ENCODE measurements at places on chromosomes 6 and 20. TPM values are rescaled to one million over a fixed set of nuclear protein-coding genes. Genes with fewer than 3 reads are reported as not detected.

TUBB1 gene
- not detected for total RNA-seq

DNA sequence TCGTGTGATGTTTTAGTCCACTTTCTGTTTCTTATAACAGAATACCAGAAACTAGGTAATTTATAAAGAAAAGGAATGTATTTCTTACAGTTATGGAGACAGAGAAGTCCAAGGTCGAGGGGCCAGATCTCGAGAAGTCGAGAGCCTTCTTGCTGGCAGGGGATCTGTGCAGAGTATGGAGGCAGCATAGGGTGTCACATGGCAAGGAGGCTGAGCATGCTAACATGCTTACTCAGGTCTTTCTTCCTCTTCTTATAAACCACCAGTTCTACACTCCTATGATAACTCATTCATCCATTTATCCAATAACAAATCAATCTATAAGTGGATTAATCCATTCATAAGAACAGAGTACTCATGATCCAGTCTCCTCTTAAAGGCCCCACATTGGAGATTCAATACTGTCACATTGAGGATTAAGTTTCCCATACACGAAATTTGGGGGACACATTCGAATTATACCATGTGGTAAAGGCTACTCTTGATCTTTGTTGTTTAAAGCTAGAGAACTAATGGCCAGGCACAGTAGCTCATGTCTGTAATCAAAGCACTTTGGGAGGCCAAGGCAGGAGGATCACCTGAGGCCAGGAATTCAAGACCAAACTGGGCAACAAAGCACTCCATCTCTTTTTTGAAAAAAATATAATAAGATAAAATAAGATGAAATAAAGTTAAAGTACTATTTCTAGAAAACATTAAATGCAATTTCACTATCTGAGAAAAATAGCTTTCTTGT lies 2.1 kb downstream of the GOPC start:
- DNase-seq = no peak
- H3K36me3 ChIP-seq = no peaks in the 10 kb centered on the region
- peaks cover 19% of the 10 kb centered on the region for H3K4me1 ChIP-seq
- no peaks in the 10 kb centered on the region for H3K27me3 ChIP-seq
- no peak overlapping the region for H3K27ac ChIP-seq

DNA sequence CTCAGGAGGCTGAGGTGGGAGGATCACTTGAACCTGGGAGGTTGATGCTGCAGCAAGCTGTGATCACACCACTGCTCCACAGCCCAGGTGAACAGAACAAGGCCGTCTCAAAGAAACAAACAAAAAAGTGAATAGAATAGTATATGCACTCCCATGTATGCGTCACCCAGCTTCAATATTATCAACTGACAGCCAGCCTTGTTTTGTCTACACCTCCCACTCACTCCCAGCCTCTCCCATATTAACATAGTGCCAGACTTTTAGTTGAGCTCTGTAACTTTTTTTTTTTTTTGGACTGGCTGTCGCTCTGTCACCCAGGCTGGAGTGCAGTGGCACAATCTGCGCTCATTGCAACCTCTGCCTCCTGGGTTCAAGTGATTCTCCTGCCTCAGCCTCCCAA lies 18.1 kb upstream of the ILRUN start:
- no peaks in the 10 kb centered on the region for H3K27me3 ChIP-seq
- no peak for DNase-seq
- H3K36me3 ChIP-seq = no peaks in the 10 kb centered on the region
- no peak overlapping the region for H3K4me3 ChIP-seq

GRCh38 chr6:20447581-20448132 lies 46.0 kb downstream of the E2F3 start:
- no peak for DNase-seq
- H3K27me3 ChIP-seq = no peaks in the 10 kb centered on the region
- H3K36me3 ChIP-seq = no peaks in the 10 kb centered on the region
- H3K4me3 ChIP-seq = no peak overlapping the region

SLC35D3 gene
- total RNA-seq = not detected

DNA sequence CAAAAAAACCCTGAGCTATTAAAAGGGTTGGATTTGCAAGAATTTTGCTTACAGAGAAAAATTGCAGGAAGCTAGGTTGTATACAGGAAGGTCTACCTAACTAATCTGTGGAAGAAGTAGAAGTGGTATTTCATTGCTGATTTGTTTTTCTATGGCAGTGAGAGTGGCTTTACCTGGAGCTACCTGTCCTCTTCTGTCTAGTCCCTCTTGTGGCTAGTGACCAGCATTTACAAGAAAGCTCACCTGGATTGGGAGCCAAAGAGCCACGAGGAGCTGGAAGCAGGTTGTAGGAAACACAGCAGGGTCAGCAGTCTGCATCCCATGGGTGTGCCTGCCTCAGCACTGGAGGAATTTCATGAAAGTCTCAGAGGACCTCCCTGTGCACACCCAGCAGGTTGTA lies 120.3 kb upstream of the RALGAPA2 start:
- H3K27me3 ChIP-seq = peaks cover 21% of the 10 kb centered on the region
- no peaks in the 10 kb centered on the region for H3K4me1 ChIP-seq
- H3K4me3 ChIP-seq = no peak overlapping the region
- no peaks in the 10 kb centered on the region for H3K36me3 ChIP-seq
- no peak for DNase-seq

- H3K27me3 ChIP-seq = no peaks in the 10 kb centered on the region
- peaks cover 20% of the 10 kb centered on the region for H3K36me3 ChIP-seq
- DNase-seq = no peak
- H3K4me3 ChIP-seq = no peak overlapping the region
Observed at GRCh38 chr20:3909952-3910366, 20.8 kb downstream of the PANK2 start.

GRCh38 chr6:167020206-167020605 lies 21.0 kb downstream of the CEP43 start:
- DNase-seq = no peak
- H3K4me1 ChIP-seq = no peaks in the 10 kb centered on the region
- H3K4me3 ChIP-seq = no peak overlapping the region
- no peaks in the 10 kb centered on the region for H3K27me3 ChIP-seq
- no peak overlapping the region for H3K27ac ChIP-seq

GRCh38 chr6:44342489-44342888 lies at the start of gene SPATS1:
TSS of gene SPATS1 (plus strand) at chr6:44342650. CDS start at chr6:44343096, 446 bp downstream.
- H3K27ac ChIP-seq = no peak within 1 kb of the TSS
- no peak within 1 kb of the TSS for H3K4me3 ChIP-seq
- H3K27me3 ChIP-seq = peaks cover 55% of the 10 kb centered on the region

GRCh38 chr20:57158474-57158873 lies 108.0 kb downstream of the BMP7 start:
- H3K4me3 ChIP-seq = no peak overlapping the region
- no peak overlapping the region for H3K27ac ChIP-seq
- H3K27me3 ChIP-seq = no peaks in the 10 kb centered on the region
- no peaks in the 10 kb centered on the region for H3K4me1 ChIP-seq

DNA sequence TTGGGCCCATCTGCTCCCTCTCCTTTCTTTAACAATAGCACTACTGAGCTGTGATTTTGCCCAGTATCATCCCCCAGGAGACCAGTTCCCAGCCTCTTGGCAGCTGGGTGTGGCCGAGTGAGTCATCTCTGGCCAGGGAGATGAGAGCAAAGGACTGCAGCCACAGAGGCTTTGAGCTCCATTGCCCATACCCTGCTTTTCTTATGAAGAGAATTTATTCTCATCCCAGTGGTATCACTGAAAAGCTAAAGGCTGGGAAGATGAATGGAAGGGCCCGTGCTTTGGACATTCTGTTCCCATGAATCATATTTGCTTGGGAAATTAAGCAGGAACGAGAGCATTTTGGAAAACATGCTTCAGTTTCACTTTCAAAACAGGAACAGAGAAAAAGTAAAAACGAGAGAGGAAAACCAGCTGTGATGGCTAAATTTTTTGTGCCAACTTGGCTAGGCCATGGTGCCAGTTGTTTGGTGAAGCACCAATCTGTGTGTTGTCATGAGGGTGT lies 14.9 kb downstream of the CST3 start:
- H3K4me1 ChIP-seq = peaks cover 3% of the 10 kb centered on the region
- no peak overlapping the region for H3K4me3 ChIP-seq
- no peaks in the 10 kb centered on the region for H3K27me3 ChIP-seq
- H3K27ac ChIP-seq = peak overlapping the region; percentile 80
- peak; percentile 68 for DNase-seq

- H3K4me1 ChIP-seq = no peaks in the 10 kb centered on the region
- no peak for DNase-seq
- H3K27me3 ChIP-seq = peaks cover 42% of the 10 kb centered on the region
- H3K36me3 ChIP-seq = no peaks in the 10 kb centered on the region
Observed at GRCh38 chr6:136992113-136992512, 52.7 kb downstream of the IL20RA start.

GRCh38 chr20:62114894-62115293 lies 7.4 kb upstream of the LSM14B start:
- no peaks in the 10 kb centered on the region for H3K36me3 ChIP-seq
- H3K27me3 ChIP-seq = peaks cover 5% of the 10 kb centered on the region
- no peak overlapping the region for H3K4me3 ChIP-seq
- no peaks in the 10 kb centered on the region for H3K4me1 ChIP-seq
- H3K27ac ChIP-seq = no peak overlapping the region
- DNase-seq = no peak

GRCh38 chr6:684831-685636 lies 7.9 kb downstream of the EXOC2 start:
- no peaks in the 10 kb centered on the region for H3K27me3 ChIP-seq
- no peaks in the 10 kb centered on the region for H3K36me3 ChIP-seq
- DNase-seq = no peak
- peaks cover 43% of the 10 kb centered on the region for H3K4me1 ChIP-seq
- H3K4me3 ChIP-seq = no peak overlapping the region

VNN1 gene
- not detected for total RNA-seq

DNA sequence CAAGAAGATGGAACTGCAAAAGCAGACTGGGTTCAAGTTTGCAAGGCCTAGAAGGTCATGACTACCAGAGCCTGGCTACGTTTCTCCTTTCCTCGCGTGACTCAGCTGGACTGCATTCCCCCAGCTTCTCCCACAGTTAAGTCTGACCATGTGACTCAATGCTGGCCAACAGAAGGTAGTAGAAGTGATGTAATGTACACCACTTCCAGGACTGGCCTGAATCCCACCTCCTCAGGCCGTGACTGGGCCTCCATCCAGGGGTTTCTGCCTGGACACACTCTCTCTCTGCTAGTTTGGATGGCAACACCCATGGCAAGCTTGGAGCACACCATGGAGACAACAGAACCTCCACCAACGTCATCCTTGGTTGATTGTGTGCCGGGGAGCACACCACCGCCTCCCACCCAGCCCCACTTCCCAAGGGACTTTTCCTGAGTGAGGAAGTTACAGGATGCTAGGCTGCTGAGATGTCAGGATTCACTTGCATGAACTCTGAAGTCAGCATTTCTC lies 112.0 kb upstream of the CDYL start:
- peak; percentile 25 for DNase-seq
- H3K36me3 ChIP-seq = no peaks in the 10 kb centered on the region
- no peak overlapping the region for H3K27ac ChIP-seq

C20orf141 gene
- not detected for total RNA-seq

DNA sequence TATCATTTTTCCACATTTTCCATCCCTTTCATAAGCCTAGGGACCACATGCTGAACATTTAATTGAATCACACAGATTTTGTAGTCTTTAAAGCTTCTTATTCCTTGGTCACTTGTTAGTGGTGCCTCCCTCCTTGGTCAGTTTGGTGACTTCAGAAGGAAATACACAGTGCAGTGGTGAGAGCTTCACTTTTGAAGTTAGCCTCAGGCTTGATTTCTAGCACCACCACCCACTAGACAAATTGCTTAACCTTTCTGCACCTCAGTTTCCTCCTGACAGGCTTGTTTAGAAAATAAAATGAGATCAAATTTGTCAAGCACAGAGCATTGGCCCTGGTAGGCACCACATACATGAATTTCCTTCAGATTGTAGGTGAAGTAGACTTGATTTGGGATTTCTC lies 91.7 kb downstream of the FOXO3 start:
- DNase-seq = no peak
- H3K27me3 ChIP-seq = no peaks in the 10 kb centered on the region
- H3K4me3 ChIP-seq = no peak overlapping the region
- no peaks in the 10 kb centered on the region for H3K36me3 ChIP-seq

DNA sequence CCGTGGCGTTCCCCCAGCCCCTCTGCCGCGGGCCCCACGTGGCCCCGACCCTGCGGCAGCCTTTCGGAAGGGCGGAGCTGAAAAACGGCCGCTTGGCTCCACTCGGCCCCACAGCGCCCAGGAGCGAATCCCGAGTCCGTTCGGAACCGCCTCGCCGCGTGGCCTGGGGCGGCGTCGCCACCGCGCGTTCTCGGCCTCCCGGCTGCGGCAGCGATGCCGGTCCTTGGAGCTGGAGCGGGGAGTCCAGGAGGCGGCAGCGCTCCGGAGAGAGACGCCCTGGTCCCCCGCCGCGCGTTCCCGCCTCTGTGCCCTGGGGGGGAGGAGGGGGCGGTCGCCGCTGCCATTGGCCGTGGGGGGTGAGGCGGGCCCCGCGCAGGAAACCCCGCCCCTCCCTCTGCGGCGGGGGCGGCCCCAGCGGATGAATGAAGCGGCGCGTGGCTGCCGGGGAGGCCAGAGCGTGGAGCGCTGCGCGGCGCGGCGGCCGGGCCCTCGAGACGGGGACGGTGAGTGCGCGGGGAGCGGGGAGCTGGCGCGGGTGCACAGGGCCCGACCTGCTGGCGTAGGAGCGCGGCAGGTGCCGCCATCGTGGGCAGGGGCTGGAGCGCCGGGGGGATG lies at the start of gene SLCO4A1:
Gene SLCO4A1, plus strand, starts transcription at position 453 of the 615 bp plus-strand sequence. CDS start 13,952 bp downstream, outside the sequence.
- H3K27me3 ChIP-seq = peaks cover 29% of the 10 kb centered on the region
- no peaks in the 10 kb centered on the region for H3K36me3 ChIP-seq
- H3K27ac ChIP-seq = peak within 1 kb of the TSS; percentile 92
- peak within 1 kb of the TSS; percentile 62 for H3K4me3 ChIP-seq

- no peaks in the 10 kb centered on the region for H3K27me3 ChIP-seq
- no peak overlapping the region for H3K4me3 ChIP-seq
- no peaks in the 10 kb centered on the region for H3K36me3 ChIP-seq
- no peak overlapping the region for H3K27ac ChIP-seq
- no peaks in the 10 kb centered on the region for H3K4me1 ChIP-seq
- DNase-seq = no peak
Observed at GRCh38 chr6:88517737-88518136, 351.6 kb upstream of the CNR1 start.

- no peaks in the 10 kb centered on the region for H3K36me3 ChIP-seq
- H3K27me3 ChIP-seq = no peaks in the 10 kb centered on the region
- no peak for DNase-seq
- peak within 1 kb of the TSS; percentile 57 for H3K27ac ChIP-seq
Observed at GRCh38 chr6:32816746-32817204, at the start of gene HLA-DOB. TSS of gene HLA-DOB (minus strand) at chr6:32817002. CDS start at chr6:32816951, 51 bp downstream.

GRCh38 chr6:169381988-169382387 lies 128.3 kb upstream of the THBS2 start:
- H3K27me3 ChIP-seq = no peaks in the 10 kb centered on the region
- H3K27ac ChIP-seq = no peak overlapping the region
- no peaks in the 10 kb centered on the region for H3K36me3 ChIP-seq
- no peak overlapping the region for H3K4me3 ChIP-seq
- no peak for DNase-seq

FAM229B gene
- total RNA-seq = 2.2 TPM

OR2J1 gene
- not detected for total RNA-seq

GRCh38 chr6:40695750-40696415 lies 108.7 kb upstream of the LRFN2 start:
- H3K27me3 ChIP-seq = no peaks in the 10 kb centered on the region
- no peaks in the 10 kb centered on the region for H3K4me1 ChIP-seq
- DNase-seq = no peak
- H3K4me3 ChIP-seq = no peak overlapping the region
- H3K27ac ChIP-seq = no peak overlapping the region
- no peaks in the 10 kb centered on the region for H3K36me3 ChIP-seq

GRCh38 chr6:37906121-37906520 lies 86.6 kb downstream of the ZFAND3 start:
- no peak for DNase-seq
- H3K4me3 ChIP-seq = no peak overlapping the region
- H3K4me1 ChIP-seq = peaks cover 7% of the 10 kb centered on the region
- no peaks in the 10 kb centered on the region for H3K27me3 ChIP-seq
